ENCODE measurements at places on chromosomes 5 and 9. TPM values are rescaled to one million over a fixed set of nuclear protein-coding genes. Genes with fewer than 3 reads are reported as not detected.

The PPP2R2B gene
- total RNA-seq: 7.9 TPM

DNA sequence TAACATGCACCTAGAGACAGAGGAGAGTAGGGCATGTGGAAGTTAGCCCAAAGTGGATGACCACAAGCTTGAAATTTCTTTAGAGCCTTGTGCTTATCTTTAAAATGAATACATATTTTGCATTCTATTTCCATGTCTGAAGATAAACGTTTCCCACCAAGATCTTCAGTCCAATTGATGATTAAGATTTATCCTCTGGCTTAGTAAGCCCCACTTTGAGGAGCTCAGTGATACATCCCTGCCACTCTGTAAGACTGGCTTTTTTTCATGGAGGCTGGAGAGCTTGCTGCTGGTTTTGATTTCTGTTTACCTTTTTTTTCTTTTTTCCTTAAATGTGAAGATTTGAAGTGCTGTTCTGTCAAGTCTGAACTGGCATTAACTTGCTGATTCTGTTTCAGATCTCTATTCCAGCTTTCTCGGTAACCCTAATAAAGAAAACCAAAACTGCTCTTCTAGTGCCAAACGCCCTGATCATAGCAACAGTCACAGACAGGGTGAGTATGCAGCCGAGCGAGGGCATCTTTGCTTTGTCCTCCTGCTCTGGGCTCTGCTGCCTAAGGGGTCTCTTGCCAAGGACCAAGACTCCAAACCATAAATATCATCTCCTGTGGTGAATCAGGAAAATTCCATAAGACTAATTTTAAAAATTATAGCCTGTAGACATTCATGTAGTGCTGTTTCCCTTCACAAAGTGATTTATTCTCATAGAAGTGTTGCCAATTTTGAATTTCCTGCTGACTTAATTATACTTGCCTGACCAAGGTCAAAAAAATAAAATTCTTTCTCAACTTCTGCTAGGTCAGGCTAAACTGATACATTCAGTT lies 54.3 kb downstream of the GRAMD2B start:
- no peak for DNase-seq

DNA sequence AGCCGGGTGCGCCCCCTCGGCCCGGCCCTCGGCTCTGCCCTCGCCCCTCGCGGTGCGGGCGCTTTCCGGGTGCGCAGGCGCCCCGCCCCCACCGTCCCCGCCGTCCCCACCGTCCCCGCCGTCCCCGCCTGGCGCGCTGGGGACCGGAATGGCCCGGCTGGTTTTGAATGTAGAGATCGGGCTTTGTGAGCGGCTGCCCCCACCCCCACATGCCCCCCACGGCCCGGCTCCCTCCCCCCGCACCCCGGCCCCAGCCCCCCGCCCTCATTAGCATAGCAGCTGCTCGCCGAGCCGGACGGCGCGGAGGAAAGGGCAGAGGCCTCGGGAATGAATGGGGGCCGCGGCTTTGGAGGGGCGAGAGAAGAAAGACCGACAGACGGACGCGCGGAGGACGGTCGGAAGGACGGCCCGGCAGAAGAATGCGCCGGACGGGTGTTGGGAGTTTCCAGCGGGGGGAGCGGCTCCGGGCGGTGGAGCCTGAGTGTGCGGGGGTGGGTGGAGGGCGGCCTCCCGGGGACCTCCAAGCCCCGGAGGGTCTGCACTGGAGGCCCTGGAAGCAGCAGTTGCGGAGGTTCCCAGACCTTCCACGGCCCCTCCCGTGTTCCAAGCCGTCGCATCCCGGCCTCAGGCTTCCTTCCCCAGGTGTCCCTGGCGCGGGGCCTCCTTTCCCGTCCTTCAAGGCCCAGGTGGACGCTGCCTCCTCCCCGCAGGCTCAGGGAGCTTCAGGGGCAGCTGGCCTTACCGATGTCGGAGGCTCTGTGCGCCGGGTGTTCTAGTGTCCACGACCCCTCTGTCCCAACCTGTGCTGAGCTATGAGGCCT lies 6.0 kb downstream of the NRARP start:
- DNase-seq: no peak

- DNase-seq: no peak
Observed at GRCh38 chr9:71630377-71630995, 137.8 kb downstream of the CEMIP2 start.

DNA sequence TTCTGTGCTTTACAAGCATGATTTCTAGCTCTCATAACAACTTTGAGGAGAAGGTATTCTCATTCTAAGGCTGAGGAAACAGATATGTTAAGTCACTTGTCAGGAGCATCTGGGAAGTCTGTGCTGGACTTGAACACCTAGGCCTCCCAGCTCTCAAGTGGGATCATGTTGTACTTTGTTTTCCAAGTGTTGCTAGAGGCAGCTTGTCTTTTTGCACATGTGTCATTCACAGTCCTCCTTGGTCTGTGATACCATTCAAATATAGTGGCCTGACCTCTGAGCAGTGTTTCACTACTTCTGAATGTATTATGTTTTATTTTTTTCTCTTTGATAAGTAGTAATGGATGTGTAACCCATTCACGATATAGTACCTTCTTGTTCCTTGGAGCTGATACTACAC lies 21.2 kb downstream of the ZSWIM6 start:
- no peak for DNase-seq
